Immature natural killer cell (primary cell): ENCODE measurements at places on chromosomes 2 and 18.

DNA sequence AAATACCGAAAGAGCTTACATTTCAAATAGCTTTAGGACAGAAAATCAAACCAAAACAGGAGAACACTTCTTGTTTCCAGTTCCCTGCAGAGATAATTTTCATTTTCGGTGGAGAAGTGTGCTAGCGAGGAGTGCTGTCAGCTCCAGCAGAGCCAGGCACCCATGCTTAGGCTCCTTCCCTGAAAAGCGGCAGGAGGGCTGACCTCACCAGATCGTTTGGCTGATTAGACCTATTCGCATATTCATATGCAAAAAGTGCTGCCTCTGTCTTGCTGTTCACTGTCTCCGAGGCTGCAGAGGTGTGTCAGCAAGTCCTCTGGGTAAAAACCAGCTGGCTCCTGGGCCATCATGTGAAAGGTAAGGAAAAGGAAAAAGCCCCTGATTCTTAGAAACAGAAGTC, 225.8 kb upstream of the COPS8 start:
- no peaks in the 10 kb centered on the region for H3K36me3 ChIP-seq
- no peak overlapping the region for H3K4me3 ChIP-seq
- peaks cover 4% of the 10 kb centered on the region for H3K27me3 ChIP-seq
- DNase-seq = no peak
- H3K27ac ChIP-seq = no peak overlapping the region

- no peak overlapping the region for H3K27ac ChIP-seq
- no peaks in the 10 kb centered on the region for H3K36me3 ChIP-seq
- no peak for DNase-seq
Measured at GRCh38 chr2:128644156-128644555, 325.5 kb upstream of the HS6ST1 start.

- peaks cover 9% of the 10 kb centered on the region for H3K27me3 ChIP-seq
- no peaks in the 10 kb centered on the region for H3K4me1 ChIP-seq
- DNase-seq = no peak
- H3K27ac ChIP-seq = no peak overlapping the region
- H3K4me3 ChIP-seq = no peak overlapping the region
- no peaks in the 10 kb centered on the region for H3K36me3 ChIP-seq
Measured at GRCh38 chr2:219559156-219559915, 12.0 kb downstream of the OBSL1 start.

DNA sequence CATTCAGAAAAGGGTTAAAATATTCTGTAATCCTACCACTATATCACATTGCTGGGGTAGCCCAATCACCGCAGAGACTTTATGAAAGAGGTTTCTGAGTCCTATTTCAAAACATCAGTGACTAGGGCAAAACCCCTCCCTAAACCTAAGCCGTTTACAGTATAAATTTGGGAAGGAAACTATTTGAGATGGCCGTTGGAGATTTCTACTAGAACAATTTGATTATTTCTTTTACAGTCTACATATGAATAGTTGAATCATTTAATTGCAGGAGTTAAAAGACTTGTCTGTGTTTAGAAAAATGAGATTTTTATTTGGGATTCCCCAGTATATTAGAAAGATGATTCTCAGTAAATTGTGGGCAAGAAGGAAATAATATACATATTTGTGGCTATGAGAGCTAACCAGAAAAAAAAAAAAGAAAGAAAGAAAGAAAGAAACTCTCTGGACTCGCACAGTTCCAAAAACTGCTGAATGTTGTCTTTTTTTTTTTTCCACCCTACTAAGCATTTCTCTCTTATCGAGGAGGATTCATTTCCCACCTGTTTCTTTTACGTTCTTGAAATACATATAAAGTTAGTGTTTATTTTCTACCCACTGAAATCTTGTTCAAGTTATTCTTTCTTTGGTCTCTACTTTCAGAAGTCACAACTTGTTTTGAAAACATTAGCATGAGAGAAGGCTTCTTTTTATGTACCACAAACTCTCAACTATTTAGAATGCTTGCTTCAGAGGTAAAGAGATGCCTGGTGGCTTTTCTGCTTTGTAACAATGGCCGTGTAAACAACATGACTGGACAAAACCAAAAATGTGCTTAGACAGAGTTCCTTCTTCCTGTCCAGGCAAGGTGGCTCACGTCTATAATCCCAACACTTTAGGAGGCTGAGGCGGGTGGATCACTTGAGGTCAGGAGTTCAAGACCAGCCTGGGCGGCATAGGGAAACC, 65.9 kb downstream of the BCL2 start:
- peaks cover 51% of the 10 kb centered on the region for H3K4me1 ChIP-seq
- peak overlapping the region; percentile 9 for H3K27ac ChIP-seq
- no peak overlapping the region for H3K4me3 ChIP-seq
- peaks cover 5% of the 10 kb centered on the region for H3K36me3 ChIP-seq
- no peak for DNase-seq

GRCh38 chr2:233290051-233290845, 17.4 kb upstream of the SAG start:
- H3K4me3 ChIP-seq = no peak overlapping the region
- H3K27ac ChIP-seq = peak overlapping the region; percentile 18
- H3K36me3 ChIP-seq = peaks cover 44% of the 10 kb centered on the region
- no peak for DNase-seq
- H3K4me1 ChIP-seq = peaks cover 1% of the 10 kb centered on the region

GRCh38 chr2:109393662-109393972, 220.1 kb downstream of the SEPTIN10 start:
- no peak for DNase-seq
- H3K4me3 ChIP-seq = no peak overlapping the region
- H3K27me3 ChIP-seq = peaks cover 3% of the 10 kb centered on the region
- no peaks in the 10 kb centered on the region for H3K36me3 ChIP-seq
- no peak overlapping the region for H3K27ac ChIP-seq
- peaks cover 21% of the 10 kb centered on the region for H3K4me1 ChIP-seq

DNA sequence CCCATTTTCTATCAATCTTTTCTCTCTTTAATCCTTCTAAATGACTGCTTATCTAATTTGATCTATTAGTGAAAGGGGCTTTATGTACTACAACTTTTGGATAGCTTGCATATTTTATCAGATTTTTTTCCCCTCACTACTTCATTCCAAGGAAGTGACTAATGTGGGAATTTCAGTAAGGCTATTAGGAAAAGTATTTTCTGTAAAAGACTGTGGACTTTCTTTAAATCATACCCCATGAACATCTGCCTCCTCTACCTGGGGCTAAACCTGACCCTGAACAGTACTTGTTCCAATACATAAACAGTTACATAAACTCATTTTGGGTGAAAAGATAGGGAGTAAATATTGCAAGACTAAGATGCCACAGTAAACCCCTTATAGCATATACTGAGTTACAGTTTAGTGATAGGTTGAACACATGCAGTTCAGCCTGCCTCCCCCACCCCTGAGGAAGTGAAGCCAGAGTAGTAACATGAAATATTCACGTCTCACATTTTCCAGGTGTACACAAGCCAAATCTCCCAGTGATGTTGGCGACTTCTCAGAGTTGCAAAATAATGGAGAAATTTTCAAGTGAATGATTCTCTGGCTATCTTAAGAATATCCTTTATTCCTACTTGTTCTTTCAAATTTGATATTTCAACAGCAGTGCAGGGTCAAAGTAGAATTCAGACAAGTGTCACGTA, 590.9 kb upstream of the ZEB2 start:
- H3K27ac ChIP-seq = no peak overlapping the region
- H3K27me3 ChIP-seq = no peaks in the 10 kb centered on the region
- no peak overlapping the region for H3K4me3 ChIP-seq
- H3K4me1 ChIP-seq = no peaks in the 10 kb centered on the region
- DNase-seq = no peak
- no peaks in the 10 kb centered on the region for H3K36me3 ChIP-seq

GRCh38 chr18:77131652-77132368, 773 bp downstream of the MBP start:
- peak overlapping the region; percentile 94 for H3K4me3 ChIP-seq
- peak overlapping the region; percentile 97 for H3K27ac ChIP-seq
- peaks cover 74% of the 10 kb centered on the region for H3K4me1 ChIP-seq
- H3K36me3 ChIP-seq = peaks cover 18% of the 10 kb centered on the region
- peaks cover 13% of the 10 kb centered on the region for H3K27me3 ChIP-seq
- DNase-seq = peak; percentile 57

GRCh38 chr2:195649629-195650190, 7.3 kb upstream of the SLC39A10 start:
- H3K4me3 ChIP-seq = peak overlapping the region; percentile 74
- DNase-seq = no peak
- peak overlapping the region; percentile 85 for H3K27ac ChIP-seq
- H3K27me3 ChIP-seq = peaks cover 14% of the 10 kb centered on the region
- H3K4me1 ChIP-seq = peaks cover 30% of the 10 kb centered on the region

DNA sequence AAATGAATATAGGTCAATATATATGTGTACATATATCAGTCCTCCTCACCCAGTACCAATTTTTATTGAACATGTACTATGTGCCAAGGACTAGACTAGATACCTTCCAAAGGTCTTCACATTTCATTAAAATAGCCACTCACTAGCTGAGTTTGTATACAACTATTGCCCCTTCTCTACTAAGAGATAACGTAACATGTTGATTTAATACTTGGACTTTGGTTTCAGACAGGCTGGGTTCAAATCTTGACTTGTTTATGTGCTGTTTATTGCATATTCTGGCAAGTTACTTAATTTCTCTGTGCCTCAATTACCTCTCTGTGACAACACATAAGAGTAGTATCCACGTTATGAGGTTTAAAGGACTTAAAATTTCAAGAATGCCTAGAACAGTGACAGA, 184.5 kb downstream of the MTX2 start:
- H3K36me3 ChIP-seq = no peaks in the 10 kb centered on the region
- no peak overlapping the region for H3K4me3 ChIP-seq
- no peak for DNase-seq
- H3K4me1 ChIP-seq = no peaks in the 10 kb centered on the region

- H3K27ac ChIP-seq = no peak overlapping the region
- no peaks in the 10 kb centered on the region for H3K36me3 ChIP-seq
- DNase-seq = no peak
- H3K27me3 ChIP-seq = peaks cover 2% of the 10 kb centered on the region
- H3K4me1 ChIP-seq = peaks cover 4% of the 10 kb centered on the region
Measured at GRCh38 chr2:158463496-158464095, 6.8 kb downstream of the PKP4 start.
